Stimulated activated CD4-positive, alpha-beta T cell treated with anti-CD3 and anti-CD28 coated beads, Interleukin-4, amount 100 ng/mL, for 4 hours (primary cell): ENCODE measurements at places on chromosomes 11 and 22.
A peak's percentile ranks its signal among the peaks of the same experiment; 100 is the strongest.

- no peak for DNase-seq
Observed at GRCh38 chr22:19986011-19986409, 30.6 kb downstream of the ARVCF start.

DNA sequence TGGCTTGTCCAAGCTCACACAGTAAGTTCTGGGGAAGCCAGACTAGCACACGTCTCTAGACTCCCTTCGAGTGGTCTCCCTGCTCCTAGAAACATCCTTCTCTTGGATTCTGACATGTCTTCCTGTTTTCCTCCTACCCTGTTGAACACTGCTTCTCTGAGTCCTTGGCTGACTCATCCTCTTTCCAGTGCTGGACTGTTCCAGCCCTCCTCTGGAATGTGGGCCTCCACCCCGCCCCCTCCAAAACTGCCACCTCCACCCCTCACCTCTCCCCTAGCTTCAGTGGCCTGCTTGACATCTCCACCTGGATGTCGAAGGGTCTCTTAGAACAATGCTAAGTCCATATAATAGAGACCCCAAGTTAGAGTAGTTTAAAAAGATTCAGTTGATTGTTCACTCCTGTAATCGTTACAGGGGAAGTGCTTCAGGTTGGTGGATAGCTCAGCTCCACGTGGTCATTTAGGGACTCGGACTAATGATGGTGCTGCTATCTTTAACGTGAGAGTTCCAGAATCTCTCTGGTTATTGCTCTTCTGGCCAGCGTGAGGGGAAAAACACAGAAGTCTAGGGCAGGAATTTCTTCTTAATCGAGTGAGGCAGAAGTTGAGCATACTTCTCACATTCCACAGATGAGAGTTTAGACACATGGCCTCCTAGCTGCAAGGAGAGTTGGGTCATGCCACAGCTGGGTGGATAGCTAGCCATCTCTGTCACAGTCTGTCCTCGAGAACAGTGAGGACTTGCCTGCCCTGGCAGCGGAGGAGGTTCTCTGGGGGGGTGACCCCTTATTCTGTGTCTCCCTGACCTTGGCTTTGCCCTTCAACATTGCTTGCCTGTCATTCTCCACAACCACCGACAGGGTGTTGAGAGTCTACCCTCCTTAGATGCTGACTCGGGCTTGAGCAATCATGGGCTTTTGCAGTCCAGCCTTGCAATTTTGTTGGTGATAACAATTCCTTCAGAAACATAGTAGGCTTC lies 4.7 kb upstream of the C11orf96 start:
- no peak for DNase-seq

- DNase-seq: peak; percentile 23
Observed at GRCh38 chr11:6438979-6439571, 1.7 kb downstream of the HPX start.

GRCh38 chr11:62069374-62069773 lies 54.4 kb upstream of the INCENP start:
- no peak for DNase-seq

DNA sequence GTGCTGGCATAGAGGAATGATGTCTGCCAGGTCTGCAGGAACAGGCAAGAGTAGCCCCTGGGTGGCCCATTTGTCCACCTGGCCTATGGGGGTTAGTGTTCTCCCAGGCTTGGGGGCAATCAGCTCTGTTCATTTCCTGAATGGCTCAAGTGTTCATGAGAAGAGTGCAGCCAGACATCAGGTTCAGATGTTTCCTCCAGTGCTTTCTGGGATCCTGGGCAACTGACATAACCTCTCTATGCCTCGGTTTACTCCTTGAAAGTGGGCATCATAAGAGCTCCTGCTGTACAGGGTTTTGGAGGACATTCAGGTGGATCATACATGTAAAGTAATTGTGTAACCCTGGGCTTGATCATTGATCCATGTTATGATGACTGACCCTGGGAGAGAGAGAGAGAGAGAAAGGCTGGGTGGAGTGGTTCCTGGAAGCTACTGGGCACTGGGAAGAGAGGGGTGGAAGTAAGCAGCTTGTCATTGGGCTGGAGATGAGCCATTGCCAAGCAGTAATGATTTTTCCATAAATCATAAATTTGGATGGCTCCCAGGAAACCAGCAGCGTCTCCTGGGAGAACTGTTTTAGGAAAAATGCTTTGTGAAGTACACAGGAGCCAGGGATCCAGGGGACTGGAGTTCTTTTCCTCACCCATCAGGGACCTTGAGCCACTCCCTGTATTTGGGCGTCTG lies 30.2 kb upstream of the ACCSL start:
- no peak for DNase-seq

- DNase-seq: no peak
Observed at GRCh38 chr22:43432883-43433415, 21.1 kb downstream of the MPPED1 start.

DNA sequence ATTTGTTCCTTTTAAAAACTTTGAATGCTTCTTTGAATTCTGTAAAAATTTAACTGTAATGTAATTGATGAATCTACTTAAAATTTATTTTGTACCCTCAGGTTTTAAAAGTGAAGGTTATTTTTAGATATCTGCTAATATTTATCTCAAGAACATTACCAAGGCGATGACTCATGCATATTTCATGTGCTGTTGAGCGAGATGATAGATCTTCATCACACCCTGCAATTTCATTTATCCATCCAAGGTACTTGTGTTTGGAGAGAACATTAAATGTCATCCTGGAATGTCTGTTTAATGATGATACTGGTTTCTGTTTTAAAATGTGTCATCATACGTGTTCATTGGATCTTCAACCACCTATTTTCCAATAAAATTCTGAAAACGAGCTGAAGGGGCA lies 6.7 kb upstream of the OOSP4A start:
- no peak for DNase-seq

DNA sequence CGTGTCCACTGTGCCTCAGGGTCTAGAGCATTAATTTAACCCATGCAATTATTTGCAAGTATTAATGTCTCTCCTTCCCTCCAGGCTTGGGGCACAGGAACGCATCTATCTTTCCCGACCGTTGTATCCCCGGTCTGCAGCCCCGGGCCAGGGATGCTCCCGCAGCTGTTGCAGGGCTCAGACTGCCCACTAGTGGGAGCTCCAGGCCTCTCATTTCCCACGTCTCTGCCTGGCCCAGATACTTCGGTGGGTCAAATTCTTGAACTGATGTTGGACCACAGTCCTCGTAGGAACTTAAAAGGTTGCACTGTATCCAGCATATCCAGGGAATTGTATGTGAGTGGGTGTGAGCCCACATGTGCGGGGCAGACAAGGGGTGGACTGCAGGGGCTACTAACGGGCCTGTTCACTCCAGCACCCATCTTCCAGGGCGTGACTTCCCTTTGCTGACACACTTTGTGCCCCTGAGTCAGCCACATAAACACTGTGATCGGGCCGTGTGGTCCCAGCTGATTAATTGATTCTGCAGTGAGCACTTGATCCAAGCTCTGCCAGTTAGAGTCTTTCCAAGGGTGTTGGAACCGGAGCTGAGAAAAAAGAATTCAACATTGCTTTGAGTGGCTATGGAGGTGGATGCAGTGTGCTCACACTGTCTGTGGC lies 451.3 kb downstream of the TBC1D22A start:
- peak; percentile 37 for DNase-seq

GRCh38 chr22:37298748-37299495 lies 16.6 kb downstream of the CYTH4 start:
- no peak for DNase-seq

- peak; percentile 4 for DNase-seq
Observed at GRCh38 chr11:77411137-77411707, 62.7 kb downstream of the PAK1 start.

- DNase-seq: no peak
Observed at GRCh38 chr11:62433141-62433903, 14.5 kb downstream of the SCGB1A1 start.

GRCh38 chr11:266676-267439 lies 11.3 kb upstream of the NLRP6 start:
- DNase-seq: no peak
